ENCODE measurements at places on chromosomes 4 and X. TPM values are rescaled to one million over a fixed set of nuclear protein-coding genes. Genes with fewer than 3 reads are reported as not detected.

The FGD1 gene
- 4.5 TPM for total RNA-seq

The CXXC4 gene
- total RNA-seq = under 0.01 TPM

The MAGEC1 gene
- total RNA-seq = not detected

The PHOX2B gene
- total RNA-seq = not detected

The STK26 gene
- total RNA-seq = 2.8 TPM

The TMEM47 gene
- 128 TPM for total RNA-seq

The ARHGEF38 gene
- not detected for total RNA-seq

The REELD1 gene
- not detected for total RNA-seq

The CT45A10 gene
- total RNA-seq = not detected

The POF1B gene
- total RNA-seq = not detected

The TEX13B gene
- not detected for total RNA-seq

The AFF2 gene
- under 0.01 TPM for total RNA-seq

The MUC7 gene
- not detected for total RNA-seq

The RHOXF2B gene
- not detected for total RNA-seq

The TGIF2LX gene
- total RNA-seq = not detected

The TRIM61 gene
- total RNA-seq = 4.5 TPM

The CSAG3 gene
- not detected for total RNA-seq

The GPRASP3 gene
- 5.9 TPM for total RNA-seq

The SORCS2 gene
- total RNA-seq = 0.17 TPM

The CSAG1 gene
- not detected for total RNA-seq

The ZIC3 gene
- not detected for total RNA-seq

The SSX3 gene
- not detected for total RNA-seq

The ASB12 gene
- total RNA-seq = not detected

The BMX gene
- total RNA-seq = not detected

The MND1 gene
- total RNA-seq = 5.8 TPM

The SMAD1 gene
- total RNA-seq = 13.0 TPM

The SCRG1 gene
- total RNA-seq = 0.17 TPM

The UGT2B11 gene
- not detected for total RNA-seq

The FABP2 gene
- not detected for total RNA-seq

The CHM gene
- 18.7 TPM for total RNA-seq

The SMIM43 gene
- total RNA-seq = 0.83 TPM

The CABS1 gene
- total RNA-seq = not detected

The GPR34 gene
- total RNA-seq = not detected

The EGFL6 gene
- total RNA-seq = 2.1 TPM

The AP1AR gene
- 22.1 TPM for total RNA-seq

The NUP62CL gene
- not detected for total RNA-seq

The SYN1 gene
- total RNA-seq = 0.17 TPM

The ADH1B gene
- total RNA-seq = 364 TPM

The ARL9 gene
- total RNA-seq = 0.83 TPM

The DRD5 gene
- total RNA-seq = not detected

The SYP gene
- 0.17 TPM for total RNA-seq

The VSIG4 gene
- total RNA-seq = not detected

The SLC9B1 gene
- total RNA-seq = 2.0 TPM

The ASB5 gene
- 0.51 TPM for total RNA-seq

The UGT2B15 gene
- not detected for total RNA-seq

The WDFY3 gene
- 64.5 TPM for total RNA-seq

The PPP3CA gene
- 49.8 TPM for total RNA-seq

The HSFX4 gene
- not detected for total RNA-seq

The CT83 gene
- total RNA-seq = not detected

The TKTL2 gene
- total RNA-seq = not detected

The LGI2 gene
- under 0.01 TPM for total RNA-seq

The PPP1R2C gene
- total RNA-seq = not detected

The GYPE gene
- 1.3 TPM for total RNA-seq

The SCML2 gene
- 1.8 TPM for total RNA-seq

The CFAP47 gene
- not detected for total RNA-seq

The CYP2U1 gene
- total RNA-seq = 24.3 TPM

The TMPRSS11F gene
- not detected for total RNA-seq

Measured in fibroblast of lung (primary cell).